ENCODE measurements at places on chromosomes 12 and 14. TPM values are rescaled to one million over a fixed set of nuclear protein-coding genes. Genes with fewer than 3 reads are reported as not detected.

DNA sequence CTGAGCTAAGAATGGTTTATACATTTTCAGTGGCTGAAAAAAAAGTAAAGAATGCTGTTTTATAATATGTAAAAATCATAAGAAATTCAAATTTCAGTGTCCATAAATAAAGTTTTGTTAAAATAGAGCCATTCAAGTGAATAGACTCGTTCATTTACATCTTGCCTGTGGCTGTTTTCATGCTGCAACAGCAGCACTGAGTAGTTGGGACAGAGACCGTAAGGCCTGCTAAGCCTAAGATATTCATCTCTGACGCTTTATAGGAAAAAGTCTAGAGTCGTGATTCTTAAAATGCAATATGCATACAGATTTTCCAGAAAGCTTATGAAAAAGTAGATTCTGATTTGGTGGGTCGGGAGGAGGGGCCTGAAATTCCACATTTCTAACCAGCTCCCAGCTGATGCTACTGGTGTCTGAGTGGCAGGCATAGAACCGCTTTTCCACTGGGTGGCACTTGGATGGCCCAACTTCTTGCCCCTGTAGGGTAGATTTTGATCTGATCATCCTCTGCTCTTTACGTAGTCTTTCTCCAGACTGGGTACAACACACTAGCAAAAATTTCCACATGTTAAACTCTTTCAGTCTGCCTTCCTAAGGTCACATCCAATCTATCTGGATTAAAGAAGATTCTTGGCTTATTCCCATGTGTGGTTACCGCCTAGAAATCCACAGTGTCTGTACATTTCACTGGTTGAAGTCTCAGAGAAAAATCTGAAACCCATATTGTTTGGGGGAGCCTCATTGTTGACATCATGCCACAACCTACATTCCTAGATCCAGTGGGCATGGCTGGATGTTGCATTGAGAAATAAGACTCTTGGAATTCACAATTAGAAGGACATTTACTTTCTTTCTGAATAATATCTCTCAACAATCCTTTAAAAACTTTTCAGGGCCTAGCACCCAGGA lies 151.2 kb downstream of the C12orf75 start:
- no peak for DNase-seq

- no peak for DNase-seq
Measured at GRCh38 chr14:51719955-51720354, 68.2 kb downstream of the FRMD6 start.

Gene ADGRD1
- total RNA-seq = 15.4 TPM

Gene TROAP
- total RNA-seq = 5.1 TPM

Gene LMO3
- total RNA-seq = 56.1 TPM
